Ureter (tissue), 1 donor: ENCODE measurements at places on chromosomes 11 and 22. TPM values are rescaled to one million over a fixed set of nuclear protein-coding genes. Genes with fewer than 3 reads are reported as not detected.

The TENM4 gene
- total RNA-seq: 2.4 TPM

The CARNS1 gene
- total RNA-seq: 1.3 TPM

The PRG3 gene
- not detected for total RNA-seq

The TRIM49C gene
- total RNA-seq: not detected

The C11orf91 gene
- 0.52 TPM for total RNA-seq

The PRODH gene
- total RNA-seq: 12.4 TPM

DNA sequence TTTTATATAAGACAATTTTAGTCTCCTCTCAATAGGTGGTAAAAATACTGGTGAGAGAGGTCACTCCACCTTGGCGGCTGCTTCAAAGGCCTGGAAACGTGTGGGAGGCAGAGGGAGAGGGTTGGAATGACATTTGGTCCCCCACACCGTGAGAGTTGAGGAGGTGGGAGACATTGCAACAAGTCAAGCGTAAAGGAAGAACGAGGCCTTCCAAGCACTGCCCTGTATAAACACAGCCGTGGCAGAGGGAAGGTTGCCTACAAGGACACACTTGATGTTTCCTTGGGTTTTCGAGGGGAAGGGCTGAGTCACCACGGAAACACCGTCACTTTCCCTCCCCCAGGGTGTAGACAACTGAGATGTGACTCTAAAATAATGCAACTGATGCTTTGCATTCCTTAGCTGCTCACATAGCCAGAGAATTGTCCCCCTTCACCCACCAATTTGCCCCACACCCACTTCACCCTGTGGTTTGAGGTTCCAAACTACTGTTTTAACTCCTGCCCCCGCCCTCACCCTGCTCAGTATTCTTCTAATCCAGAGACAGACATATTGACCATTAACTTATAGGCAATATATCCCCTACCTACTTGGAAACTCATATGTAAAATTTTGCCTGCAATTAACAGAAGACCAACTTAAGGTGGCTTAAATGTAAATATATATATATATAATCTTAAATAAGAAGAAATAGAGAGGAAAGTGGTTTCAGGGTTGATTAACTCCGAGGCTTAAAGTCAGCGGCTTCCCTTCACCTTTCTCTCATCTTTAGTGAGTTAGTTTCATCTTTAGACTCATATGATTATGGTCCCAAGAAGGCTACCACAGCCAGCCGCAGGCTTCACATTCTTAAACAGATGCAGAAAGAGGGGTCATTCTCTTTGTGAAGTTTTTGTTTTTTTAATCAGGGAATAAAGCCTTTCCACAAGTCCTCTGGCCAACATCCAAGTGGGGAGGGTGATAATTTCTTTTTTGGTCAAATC, 54.1 kb upstream of the BDNF start:
- no peak for DNase-seq

- no peak for DNase-seq
Measured at GRCh38 chr11:117438371-117439000, 110.8 kb downstream of the CEP164 start.

- no peak for DNase-seq
Measured at GRCh38 chr11:62419943-62420342, 1.1 kb downstream of the SCGB1A1 start.

DNA sequence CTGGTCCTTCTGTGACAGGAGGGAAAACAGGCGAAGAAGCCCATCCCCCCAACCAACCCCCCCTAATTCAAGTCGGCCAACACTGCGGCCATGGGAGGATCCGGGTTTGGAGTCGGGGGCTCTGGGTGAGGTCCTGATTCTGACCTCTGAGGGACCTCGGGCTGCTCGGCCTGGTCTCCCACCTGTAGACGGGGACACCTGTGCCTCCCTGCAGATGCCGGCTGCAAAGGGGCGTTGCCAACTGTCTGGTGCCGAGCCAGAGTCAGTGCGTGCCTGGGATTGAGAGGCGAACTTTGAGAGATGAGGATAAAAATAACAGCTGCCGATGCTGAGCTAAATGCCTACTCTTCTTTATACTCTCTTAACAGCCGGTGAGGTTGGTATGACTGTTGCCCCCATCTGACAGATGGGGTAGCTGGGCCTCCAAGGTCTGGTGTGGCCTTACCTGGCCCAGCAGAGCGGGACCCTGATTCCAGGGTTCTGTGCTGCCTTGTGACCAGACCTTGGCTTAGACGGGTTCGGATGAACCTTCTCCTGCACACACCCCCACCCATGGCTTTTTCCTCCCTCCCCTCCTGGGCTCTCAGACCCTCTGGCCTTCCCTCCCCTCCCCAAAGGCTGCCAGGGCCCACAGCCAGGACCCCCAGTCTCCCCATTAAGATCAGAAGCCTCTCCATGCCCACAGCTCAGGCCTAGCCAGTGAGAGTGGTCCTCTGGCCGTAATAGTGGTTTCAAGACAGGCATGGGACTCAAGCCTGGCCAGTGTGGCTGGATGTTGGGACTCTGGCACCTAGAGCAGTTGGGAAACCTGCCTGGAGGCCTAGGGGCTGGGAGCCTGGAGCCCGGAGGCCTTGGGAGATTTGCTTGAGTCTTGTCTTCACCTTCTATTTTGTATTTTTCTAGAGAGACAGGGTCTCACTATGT, 41.7 kb downstream of the KCNJ4 start:
- DNase-seq: peak; percentile 38

- DNase-seq: no peak
Measured at GRCh38 chr22:48098243-48098920, 1335.9 kb downstream of the TBC1D22A start.

DNA sequence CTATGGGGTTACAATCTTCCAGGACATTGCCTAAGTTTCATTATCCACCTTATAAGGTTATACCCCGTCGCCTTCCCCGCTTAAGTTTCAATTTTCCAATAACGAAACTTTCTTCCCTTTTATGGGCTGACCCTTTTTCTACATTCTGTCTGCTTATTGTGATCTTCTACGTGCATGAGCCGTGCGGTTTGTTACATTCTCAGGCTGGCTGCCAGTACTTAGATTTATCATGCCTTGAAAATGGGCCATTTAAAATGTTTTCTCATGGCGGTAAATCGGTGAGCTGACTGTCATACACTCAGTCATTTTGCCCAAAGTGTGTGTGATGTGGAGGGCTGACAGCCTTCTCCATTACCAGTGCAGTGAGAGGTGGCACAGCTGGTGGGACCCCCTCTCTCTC, 23.3 kb downstream of the DGCR6L start:
- no peak for DNase-seq

DNA sequence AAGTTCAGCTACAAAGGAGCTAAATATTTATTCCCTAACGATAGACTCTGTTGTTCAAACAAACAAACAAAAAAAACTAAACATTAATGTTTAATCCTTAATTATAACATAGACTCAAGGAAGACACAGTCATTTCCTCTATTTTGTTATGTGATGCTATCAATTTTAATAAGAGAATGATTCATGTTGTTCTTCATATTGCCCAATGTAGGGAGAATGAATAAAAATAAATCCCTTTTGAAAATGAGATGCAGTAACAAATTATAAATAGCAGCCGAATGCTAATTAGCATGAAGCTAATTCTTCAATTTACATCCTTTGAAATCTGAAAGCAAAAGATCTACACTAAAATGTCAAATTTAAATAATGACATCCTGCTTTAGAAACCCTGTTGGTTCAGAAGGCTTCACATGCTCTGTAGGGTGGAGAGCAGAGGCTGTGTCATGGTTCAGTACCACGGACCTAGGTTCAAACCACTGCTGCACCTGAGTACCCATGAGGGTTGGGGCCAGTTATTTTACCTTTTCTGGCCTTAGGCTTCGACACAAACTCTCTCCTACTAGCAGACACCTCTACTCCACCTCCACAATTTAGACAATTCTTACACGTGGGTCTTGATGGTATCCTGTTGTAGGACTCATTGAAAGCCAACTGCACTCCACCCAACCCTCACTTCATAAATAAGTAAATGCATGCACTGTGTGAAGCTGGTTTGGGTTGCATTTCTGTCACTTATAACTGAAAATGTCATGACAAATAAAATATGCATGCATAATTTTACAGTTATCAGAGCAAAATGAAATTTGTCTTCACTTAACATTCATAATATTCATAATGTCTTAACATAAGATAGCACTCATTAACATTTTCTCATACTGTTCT, 89.0 kb downstream of the RRAS2 start:
- peak; percentile 17 for DNase-seq

- DNase-seq: no peak
Measured at GRCh38 chr11:6351782-6352382, 31.6 kb upstream of the CAVIN3 start.

DNA sequence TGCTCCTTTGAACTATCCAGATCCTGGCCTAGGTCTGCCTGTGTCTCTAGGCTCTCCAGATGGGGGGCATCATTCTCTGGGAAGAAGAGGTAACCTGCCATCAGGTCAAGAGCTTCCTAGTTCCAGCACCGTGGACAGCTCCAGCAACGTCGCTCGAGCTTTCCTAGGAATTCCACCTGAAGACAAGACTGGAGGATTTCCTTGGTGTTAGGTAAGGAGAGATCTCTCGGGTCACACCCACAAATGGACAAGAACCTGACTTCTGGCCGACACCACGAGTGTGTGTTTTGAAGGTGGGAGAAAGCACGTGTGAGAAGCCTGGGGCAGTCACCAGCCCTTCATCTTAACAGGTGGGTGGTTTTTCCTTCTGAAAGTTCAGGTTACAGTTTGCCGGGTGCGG, 1.2 kb downstream of the PRG3 start:
- no peak for DNase-seq

- DNase-seq: no peak
Measured at GRCh38 chr11:119999220-119999619, 138.7 kb downstream of the TRIM29 start.

GRCh38 chr11:93858121-93858775, 7.8 kb upstream of the VSTM5 start:
- no peak for DNase-seq

DNA sequence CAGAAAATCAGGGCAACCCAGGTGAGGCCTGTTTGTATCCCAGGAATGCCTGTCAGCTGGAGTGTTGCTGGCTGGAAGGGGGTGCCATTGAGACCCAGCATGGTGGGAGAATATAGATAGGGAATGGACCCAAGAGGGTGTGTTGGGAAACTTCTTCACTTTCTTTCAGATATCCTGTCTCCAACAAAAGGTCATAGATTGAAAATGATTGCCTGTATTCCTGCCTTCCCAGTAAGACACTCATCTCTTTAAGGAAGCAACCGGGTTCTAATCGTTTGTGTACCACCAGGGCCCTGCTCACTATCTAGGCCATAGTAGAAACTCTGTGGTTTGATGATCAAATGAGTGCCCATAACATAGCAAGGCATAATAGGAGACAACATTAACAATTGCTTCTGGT, at the start of gene OR51I1:
OR51I1 (minus strand) TSS at position 101 of the 400 bp plus-strand sequence; CDS start at position 101, 0 bp downstream.
- DNase-seq: no peak

GRCh38 chr11:9138612-9139579, 47.5 kb upstream of the SCUBE2 start:
- DNase-seq: peak; percentile 69

- no peak for DNase-seq
Measured at GRCh38 chr22:20244691-20245576, 23.2 kb downstream of the RTN4R start.

DNA sequence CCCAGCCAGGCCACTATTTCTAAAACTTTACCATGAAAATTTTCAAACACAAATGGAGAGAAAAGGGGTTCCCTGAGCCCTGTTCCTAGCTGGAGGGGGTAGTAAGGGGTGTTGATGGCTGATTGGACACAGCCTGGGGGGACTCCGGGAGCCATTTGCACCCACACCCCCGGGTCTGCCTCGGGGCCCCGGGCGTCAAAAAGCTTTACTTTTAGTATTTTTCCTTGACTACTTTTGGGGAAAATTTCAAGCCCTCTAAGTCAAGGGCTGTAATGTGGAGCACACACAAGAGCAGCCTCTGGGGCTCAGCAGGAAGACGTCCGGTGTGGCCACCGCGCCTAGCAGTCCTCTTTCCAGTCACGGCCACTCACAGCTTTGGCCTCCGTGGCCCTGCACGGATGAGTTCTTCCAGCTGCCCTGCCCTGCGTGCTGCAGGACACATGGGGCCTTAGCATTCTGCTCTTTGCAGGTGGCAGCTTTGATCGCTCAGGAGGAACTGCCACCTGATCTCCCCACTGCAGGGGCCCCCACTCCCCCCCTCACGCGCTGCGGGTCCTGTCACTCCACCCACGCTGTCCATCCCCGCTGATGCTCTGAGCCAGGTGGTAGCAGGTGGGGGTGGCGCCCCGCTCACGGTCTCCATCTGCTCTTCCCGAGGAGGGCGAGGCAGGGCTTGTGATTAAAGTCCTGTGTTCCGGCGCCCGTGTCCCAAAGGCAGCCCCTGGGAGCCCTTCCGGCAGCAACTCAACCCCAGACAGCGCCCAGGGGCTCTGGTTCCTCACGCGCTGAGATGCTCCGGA, 14.4 kb downstream of the RNH1 start:
- DNase-seq: no peak

DNA sequence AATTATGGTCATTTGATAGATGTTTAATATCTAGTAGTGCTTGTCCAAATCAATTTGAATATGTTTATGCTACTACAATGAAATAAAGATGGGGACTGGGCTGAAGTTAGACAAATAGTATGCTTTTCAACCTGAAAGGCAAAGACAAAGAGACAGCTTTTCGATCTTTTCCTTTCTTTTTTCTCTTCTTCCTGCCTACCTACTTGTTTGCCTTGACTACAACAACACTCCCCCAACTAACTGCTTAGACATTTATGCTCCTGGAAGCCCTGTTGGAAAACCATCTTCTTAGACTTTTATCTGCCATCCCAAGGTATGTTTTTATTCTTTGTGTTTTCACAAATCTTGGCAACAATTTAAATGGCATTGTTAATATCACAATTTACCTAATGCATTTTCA, 374.4 kb upstream of the DDI1 start:
- no peak for DNase-seq

DNA sequence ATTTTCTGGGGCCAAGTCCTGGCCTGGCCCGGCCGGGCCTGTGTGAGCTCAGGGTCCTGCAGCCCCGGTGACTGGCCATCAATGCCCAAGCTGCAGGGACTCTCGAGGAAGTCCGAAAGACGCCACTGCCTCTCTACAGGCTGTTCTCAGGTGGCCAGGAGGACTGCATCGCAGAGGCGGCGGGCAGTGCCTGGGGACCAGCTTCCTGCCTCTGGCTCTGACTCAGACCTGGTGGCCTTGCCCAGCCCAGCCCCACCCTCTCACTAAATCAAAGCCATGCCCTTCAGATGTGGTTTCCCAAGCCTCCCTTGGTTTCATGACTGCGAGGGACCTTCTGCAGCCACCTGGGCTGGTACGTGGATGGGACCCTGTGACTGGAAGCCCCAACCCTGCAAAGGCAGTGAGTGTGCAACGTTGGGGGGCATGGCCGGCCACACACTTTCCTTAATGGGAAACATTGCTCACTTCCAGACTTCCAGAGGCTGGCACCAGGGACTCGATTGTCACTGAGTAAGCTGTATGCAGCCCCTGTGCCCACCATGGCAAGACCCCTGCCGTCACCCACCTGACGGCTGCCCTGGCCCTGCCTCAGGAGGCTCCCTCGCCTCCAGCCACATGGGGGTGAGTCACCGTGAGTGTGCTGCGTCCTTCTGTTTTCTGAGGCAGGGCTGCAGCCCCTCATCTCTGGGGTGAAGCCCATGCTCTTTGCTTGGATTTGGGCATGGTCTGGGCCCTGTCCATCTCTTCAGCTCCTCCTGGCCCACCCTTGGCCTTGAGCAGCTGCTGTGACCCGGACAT, 6.0 kb upstream of the FGF3 start:
- DNase-seq: no peak
